ENCODE measurements at places on chromosomes 3 and 15. TPM values are rescaled to one million over a fixed set of nuclear protein-coding genes. Genes with fewer than 3 reads are reported as not detected.

DNA sequence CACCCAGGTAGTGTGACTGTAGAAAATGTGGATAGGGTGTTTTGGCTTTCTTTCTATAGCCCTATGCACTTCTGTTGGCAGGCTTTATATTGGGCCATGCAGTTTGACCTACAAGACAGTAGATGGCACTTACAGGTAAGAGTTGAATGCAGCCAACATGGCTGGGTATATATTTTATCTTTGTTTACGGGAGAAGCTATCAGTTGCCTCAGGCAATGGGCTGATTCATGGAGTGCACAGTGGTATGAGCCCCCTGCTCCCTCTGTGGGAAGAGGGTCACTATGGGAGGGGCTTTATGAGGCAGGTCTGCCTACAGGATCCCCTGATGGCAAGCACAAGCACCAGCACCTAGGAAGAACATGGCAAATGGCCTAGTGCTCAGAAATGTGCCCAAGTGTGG lies 301.2 kb upstream of the CDIN1 start:
- H3K27me3 ChIP-seq = no peaks in the 10 kb centered on the region
- no peak overlapping the region for H3K27ac ChIP-seq
- no peaks in the 10 kb centered on the region for H3K36me3 ChIP-seq
- no peak overlapping the region for H3K4me3 ChIP-seq
- no peaks in the 10 kb centered on the region for H3K4me1 ChIP-seq

GRCh38 chr3:141176775-141177174 lies 54.9 kb upstream of the PXYLP1 start:
- DNase-seq = no peak
- no peak overlapping the region for H3K27ac ChIP-seq
- H3K36me3 ChIP-seq = no peaks in the 10 kb centered on the region
- H3K4me1 ChIP-seq = no peaks in the 10 kb centered on the region

Gene PCNP
- 157 TPM for total RNA-seq

Gene TRAK1
- total RNA-seq = 28.5 TPM

All from K562 (cell line).